CD4-positive, alpha-beta T cell treated with Interleukin-6 at 100 ng/mL for 8 hours (primary cell): ENCODE measurements at places on chromosomes 6 and 20.

DNA sequence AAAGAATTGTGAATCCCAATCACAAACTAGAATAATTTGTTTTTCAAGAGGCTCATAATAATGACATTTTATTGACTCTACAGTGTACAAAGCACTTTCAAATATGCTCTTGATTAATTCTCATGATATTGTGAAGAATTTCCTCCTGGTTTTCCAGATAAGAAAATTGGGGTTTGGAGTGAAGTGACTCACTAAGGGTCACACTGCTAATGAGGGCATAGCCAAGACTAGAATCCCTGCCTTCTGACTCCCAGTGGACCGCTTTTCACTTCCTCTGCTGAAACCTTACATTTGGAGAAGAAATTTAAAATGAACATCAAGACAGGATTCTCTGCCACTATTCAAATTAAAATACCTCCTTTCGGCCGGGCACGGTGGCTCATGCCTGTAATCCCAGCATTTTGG lies 38.3 kb upstream of the LTV1 start:
- no peak for DNase-seq

- no peak for DNase-seq
These were observed 155.9 kb upstream of the POU3F2 start for GRCh38 chr6:98678481-98678880.

DNA sequence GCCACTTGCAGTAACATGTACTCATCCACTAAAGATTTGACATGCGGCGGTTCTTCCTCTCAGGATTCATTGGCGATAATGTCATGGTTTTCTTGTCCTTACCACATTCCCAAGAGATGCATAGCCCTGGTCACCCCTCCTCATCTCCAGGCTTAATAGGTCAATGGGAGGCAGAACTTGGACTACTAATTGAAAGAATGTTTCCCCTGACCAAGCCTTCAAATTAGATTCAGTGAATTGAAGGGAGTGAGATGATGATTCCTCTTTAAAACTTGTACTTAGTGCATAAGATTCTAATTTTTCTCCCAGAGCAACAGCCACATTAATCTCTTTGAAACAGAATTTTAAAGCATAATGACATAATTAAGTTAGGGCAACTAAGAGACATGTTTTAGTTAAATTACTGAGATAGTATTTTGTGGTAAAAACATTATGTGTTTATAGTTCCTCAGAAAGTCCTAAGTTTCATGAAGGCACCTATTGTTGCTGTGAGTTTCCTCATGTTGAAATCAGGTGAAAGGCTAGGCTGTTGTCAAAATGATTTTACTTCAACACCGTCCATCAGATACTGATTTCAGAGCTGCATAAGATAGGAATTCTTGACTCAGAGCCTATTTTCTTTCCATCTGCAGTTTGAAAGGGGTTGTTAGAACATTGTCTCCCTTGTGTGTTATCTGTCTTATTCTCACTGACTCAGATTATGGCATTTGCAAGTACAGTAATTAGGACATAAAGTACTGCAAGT lies 48.5 kb downstream of the STK4 start:
- no peak for DNase-seq

- no peak for DNase-seq
These were observed 7.1 kb downstream of the CASP8AP2 start for GRCh38 chr6:89836639-89837222.

DNA sequence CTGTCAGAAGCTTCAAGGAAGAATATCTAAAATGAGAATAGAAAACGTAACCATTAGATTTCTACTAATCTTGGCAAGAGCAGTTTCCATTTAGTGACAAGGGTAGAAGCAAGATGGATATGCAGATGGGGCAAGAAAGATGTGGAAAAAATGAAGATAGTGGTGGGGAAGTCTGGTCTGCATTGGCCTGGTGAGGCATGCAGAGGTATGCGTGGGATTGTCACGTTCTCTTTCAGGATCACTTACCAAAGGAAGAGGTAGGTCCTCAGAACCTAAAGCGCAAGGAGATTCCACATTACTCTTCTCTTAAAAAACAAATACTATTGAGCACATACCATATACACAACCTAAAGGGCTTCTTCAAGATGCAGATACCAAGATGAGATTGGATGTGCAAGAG lies 238.7 kb downstream of the UST start:
- no peak for DNase-seq

DNA sequence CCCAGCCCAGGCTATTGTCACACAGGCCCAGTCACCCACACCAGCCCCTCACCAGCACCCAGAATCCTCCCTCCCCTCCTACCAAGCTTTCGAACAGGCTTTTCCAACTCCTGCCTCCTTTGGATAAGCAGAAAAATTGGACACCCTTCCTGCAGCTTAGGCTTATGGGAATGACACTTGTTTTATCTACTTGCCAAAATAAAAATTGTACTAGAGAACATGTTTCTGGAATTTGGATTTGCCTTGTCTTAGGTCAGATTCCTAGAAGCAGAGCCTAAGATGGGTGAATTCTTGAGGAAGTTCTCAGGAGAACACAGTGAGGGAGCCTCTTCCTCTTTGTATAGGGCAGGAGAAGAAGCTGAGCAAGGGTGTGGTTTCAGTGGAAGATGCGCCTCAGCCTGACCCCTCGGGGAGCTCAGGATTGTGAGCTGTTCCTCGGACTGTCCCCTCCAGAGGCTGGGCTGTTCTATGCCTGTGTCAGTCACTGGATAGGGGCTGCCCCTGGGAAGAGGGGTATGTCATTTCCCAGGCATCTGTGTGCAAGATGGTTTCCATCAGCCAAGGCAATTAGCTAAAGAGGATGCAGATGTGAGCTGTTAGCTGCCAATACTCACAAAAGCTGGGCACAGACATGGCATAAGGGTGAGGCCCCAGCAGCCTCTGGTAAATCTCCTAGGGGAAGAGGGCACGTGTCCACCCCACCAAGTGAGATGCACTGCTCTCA lies 33.9 kb downstream of the ITPR3 start:
- no peak for DNase-seq

GRCh38 chr6:34970488-34970887 lies 81.4 kb downstream of the ANKS1A start:
- no peak for DNase-seq

- DNase-seq = no peak
These were observed 91.1 kb downstream of the ASXL1 start for GRCh38 chr20:32449057-32449889.

DNA sequence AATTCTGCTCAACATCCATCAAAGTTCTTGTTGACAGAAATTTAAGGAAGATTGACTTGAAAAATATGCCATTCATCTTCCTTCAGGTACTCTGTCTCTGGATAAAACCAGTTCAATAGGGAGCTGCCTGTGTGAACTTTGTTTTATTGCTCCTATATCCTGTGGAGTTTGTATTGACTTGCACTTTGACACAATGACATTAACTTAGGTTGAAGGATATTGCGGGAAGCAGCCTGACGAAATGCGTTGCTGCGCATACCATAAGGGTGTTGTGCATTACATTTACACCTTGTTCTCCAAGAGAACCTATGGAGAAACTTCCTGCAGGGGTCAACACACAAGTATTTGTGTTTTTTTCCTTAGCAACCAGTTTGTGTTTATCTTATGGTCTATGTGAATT lies 185.4 kb upstream of the GRIK2 start:
- DNase-seq = no peak

DNA sequence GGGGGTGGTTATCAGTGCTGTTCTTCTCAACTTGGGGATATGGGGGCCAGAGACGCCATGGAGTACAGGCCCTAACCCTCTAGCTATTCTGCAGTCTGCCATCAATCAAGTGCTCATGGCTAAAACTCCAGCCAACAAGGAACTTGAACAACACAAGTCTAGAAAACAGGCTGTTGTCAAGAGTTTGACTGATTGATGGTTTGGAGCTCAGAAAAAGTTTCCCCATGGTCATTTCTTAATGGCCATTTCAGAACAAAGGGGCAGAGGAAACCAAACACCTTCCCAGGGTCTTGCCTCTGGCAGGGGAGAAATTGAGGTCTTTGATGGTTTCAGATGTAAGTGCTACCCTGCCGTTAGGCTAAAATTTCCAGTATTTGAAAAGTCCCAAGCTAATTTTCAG lies 15.1 kb downstream of the PCK1 start:
- no peak for DNase-seq

DNA sequence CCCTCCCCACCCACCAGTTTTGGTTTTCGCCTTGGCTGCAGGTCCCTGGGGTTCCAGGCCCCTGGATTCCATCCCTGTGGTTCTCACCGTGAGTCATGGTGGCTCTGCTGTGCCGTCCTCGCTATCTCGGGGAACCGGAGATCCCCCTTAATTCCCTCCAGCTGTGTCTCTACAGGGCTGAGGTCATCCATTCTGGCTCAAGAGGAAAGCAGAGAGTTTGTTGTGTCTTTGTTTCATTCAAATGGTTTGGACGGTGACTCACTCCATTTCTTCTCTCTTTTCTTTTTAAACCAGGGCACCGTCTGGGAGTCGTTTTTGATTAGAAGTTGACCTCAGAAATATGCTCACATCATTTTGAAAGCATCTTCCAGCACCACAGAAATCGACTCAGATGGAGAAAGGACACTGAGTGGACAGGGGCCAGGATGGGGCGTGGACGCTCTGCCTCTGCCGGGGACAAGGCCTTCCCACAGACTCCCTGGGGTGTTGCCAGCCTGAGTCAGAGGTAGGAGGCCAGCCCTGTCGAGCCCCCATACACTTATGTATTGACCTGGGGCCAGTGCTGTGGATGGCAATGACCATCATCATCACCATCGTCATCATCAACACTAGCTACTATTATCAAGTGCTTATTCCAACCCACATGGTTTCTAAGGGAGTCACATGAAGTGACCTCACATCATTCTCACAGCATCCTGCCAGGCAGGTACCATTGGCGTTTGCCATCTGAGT lies 176.2 kb downstream of the NFATC2 start:
- no peak for DNase-seq

DNA sequence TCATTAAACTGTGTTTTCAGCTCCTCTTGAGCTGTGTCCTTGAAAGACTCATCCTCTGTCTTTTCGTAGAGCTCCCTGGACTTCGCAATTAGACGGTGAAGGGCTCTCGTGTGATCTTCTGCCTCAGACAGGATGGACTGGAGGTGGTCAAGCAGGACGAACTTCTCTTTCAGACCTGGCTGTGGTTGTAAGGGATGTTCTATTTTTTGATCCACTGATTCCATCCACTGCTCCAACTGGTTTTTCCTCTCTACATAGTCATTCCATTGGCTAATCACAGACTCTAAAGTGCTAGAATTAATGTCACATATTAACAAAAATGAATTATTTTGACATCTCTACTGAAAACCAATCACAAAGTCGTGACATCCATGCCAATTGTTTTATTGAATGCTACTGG lies 250.1 kb downstream of the SYNE1 start:
- DNase-seq = no peak

GRCh38 chr6:93727447-93727846 lies 308.1 kb upstream of the EPHA7 start:
- DNase-seq = no peak

DNA sequence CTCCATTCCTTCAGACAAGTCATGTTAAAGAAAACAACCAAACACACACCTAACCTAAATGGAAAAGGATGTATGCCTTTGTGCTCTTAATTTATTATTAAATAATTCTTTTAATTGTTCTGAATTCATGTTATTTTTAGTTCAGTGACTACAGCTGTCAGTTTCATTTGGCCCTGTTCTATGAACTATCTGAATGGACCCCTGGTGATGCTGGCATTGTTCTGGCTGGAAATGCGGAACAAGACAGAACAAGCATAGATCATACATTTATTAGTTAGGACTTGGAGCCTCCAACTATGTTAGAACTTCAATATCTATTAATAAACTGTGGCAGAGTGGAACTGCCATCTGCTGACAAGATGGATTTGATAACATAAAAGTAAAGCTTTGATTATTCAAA lies 5.7 kb downstream of the MAP3K7 start:
- DNase-seq = no peak

DNA sequence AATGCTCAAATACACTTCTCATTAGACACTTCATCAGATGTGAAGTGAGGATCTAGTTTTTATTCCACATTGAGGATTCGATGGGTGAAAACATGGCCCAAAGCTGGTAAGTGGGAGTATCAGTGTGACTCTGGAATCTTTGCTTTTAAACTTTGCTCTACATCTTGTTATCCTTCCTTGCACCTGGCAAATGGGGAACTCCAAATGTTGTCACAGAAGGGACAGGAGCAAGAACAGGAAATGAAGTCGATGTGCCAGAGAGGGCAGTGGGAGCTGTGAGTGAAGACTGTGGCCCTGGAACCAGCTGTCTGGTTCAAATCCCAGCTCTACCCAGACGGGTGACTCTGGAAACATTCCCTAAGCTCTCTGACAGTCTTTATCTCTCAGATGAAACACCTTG lies 86.7 kb upstream of the AGPAT4 start:
- no peak for DNase-seq
